Left kidney (tissue), 8 donors: ENCODE measurements at places on chromosomes 3 and 15. TPM values are rescaled to one million over a fixed set of nuclear protein-coding genes. Genes with fewer than 3 reads are reported as not detected.
A peak's percentile ranks its signal among the peaks of the same experiment; 100 is the strongest.

GRCh38 chr3:81723732-81724313, 37.6 kb downstream of the GBE1 start:
- DNase-seq: no peak

- DNase-seq: no peak
These were observed 80.2 kb downstream of the LRRK1 start for GRCh38 chr15:100999369-100999768.

DNA sequence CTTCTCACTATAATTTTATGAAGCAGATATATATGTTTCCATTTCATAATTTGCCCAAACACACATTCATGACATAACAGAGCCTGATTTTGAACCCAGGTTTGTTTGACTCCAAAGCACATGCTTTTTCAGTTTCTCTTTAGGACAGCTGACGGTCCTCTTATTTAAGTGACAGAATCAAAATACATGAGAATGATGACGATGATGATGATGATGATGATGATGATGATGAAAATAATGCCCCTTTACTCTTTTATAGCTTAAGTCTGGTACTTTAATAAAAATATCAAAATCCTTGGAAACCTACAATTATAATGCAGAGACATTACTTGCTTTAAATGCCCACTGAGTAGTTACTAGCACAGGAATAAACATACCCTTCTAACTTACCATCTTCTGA, 15.3 kb downstream of the COPB2 start:
- no peak for DNase-seq

GRCh38 chr15:43509660-43510199, 7.7 kb upstream of the MAP1A start:
- no peak for DNase-seq

DNA sequence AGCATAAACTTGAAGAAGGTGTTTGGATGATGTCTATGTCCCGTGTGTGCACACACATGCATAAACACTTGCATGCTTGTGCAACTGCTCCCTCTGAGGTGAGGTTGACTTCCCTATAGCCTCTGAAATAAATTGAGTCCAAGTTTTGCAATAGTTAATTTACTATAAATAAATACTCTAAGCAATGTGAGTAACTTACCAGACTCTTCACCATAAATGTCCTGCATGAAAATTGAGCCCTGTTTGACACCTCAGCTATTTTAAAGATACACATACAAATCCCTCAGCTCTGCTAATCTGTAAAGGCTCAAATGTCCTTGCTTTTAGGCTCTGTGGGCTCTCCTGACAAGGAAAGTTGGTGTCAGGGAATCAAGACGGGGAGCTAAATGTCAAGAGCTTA, 37.1 kb downstream of the GJD2 start:
- DNase-seq: no peak

DNA sequence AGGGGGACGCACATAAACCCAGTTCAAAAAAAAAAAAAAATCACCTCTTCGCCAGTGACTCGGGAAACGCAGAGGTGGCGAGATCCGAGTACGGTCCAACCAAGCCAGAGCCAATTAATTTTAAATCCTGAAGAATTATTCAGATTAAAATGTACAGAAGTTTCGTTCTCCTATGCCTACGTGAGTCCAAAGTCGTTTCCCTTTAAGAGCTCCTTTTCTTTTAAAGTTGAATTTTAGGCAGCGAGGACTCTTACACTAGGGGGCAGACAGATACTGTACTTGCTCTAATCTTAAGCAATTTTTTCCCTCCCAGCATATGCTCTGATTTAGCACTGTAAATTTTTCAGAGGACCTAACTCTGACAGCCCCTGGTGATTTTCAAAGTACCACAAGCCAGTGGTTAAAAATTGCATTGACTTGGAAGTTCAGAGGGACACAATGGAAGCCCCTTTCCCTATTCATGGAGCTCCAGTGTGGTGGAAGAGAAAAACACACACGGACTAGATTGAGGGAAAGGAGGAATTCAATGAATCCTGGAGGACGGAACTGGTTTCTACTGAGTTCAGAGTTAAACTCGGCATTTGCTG, 3.3 kb upstream of the NR2F2 start:
- DNase-seq: peak; percentile 94

GRCh38 chr15:42146551-42147430, 9.6 kb downstream of the PLA2G4F start:
- DNase-seq: peak; percentile 33

DNA sequence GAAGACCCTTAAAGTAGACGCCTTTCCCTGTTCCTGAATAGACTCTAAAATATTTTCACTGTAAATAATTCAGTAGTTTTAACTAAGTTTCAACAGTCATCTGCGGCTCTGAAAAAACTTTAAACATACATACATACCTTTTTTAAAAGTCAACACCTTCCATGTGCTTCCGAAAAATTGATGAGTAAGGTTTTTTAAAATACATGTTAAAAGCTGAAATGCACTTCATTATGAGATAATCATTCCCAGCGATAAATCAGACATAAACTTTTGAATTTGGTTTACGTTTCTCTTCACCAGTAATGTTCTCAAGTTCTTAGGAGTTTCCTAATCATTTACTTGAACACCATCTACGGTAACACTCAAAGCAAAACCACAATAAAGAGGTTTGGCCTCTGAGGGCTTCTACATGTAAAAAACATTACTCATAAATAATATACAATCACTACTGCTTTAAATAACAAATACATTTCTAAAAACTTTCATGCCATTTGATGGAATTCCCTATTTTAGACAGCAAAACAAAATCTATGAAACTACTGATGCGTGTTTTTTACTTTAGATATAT, 403.5 kb downstream of the SHQ1 start:
- DNase-seq: no peak

GRCh38 chr3:187958432-187959003, 195.4 kb upstream of the LPP start:
- DNase-seq: no peak

DNA sequence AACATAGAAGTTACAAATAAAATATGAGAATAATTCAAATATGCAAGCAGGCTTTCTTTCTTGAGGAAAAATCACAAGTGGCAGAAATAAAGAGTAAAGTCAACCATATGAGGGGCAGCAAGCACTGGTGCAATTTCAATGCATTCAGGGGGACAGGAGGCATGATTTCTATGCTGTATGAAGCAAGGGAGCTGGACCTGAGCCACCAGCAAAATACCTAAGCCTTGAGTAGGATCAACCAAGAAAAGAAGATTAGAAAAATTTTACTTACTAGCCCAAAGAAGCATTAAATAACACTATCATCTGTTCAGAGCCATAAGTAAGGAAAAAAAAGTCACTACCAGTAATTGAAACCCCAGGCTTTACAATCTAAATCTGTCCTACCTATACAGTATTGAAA, 6.3 kb downstream of the ADGRG7 start:
- DNase-seq: no peak

GRCh38 chr3:183266454-183266853, 13.4 kb downstream of the B3GNT5 start:
- DNase-seq: no peak

DNA sequence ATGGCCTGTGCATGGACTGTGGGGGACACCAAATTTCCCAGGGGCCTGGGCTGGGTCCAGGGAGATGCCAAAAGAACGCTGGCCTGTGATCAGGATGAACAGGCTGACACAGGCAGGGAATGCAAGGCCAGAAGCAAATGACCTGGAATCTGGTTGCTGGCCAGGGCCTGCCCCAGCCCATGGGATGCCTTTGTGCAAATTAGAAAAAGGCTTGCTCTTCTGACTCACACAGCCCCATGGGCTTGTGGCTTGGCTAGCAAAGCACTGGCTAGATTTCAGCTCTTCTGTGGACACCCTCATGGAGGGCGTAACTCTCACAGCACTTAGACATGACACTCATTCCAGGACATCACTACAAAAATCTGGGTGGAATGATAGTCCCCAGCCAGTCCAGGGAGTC, 356.0 kb downstream of the SHQ1 start:
- no peak for DNase-seq

- no peak for DNase-seq
These were observed 354.9 kb downstream of the SI start for GRCh38 chr3:164723396-164723795.

DNA sequence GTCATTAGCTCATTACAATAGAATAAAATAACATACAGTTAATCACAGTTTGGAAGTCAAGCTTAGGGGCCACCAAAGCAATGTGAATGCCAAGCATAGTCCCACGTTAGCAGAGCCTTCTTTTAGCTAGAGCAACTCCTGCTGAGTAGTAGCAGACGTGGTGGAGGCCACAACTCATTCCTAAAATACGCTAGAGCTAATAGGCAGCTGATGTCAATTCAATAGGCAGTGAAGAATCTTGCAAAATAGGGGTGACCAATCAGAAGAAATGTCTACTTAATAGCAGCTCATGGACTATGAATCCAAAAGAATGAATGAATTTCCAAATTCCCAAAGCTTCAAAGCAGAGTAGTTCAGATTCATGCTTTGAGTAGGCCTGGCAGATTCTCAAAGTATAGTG, 292.9 kb upstream of the RORA start:
- DNase-seq: no peak

- DNase-seq: no peak
These were observed 128.0 kb downstream of the ATP8B4 start for GRCh38 chr15:49990835-49991545.

DNA sequence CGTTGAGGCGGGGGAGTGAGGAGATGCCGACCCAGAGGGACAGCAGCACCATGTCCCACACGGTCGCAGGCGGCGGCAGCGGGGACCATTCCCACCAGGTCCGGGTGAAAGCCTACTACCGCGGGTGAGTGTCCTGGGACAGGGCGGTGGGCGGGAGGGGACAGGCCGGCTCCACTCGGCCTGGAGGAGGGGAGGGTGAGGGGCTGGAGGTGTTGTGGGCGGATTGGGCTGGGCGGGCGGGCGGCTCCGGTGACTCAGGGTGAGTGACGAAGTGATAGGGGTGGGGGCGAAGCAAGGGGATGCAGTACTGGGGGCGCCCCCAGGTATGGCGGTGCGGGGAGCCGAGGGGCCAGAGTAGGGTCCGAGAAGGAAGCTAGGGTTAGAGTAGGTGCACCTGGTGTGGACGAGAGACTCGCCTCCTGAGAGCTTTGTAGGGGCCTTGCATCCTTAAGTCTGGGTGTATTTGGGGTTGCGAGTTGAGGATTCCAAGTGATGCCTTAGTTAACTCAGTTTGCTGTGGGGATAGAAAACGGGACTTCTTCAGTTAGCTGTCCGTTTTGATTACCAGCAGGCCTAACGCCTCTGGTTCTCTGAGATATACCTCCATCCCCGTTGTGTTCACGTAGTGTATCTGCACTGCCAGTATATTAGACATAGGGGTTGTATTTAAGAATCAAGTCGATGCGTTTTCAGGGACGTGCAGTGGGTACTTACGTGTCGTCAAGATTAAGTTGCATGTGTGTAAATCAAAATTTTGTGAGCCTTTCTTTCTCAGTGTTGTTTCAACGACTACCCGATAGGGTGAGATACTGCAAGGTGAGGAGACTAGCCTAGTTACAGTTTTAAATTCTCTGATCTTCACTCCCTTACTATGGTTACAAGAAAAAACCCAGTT, 670 bp downstream of the PRKCI start:
- peak; percentile 39 for DNase-seq

GRCh38 chr15:61032600-61033286, 196.4 kb downstream of the RORA start:
- no peak for DNase-seq

- DNase-seq: no peak
These were observed 197.1 kb upstream of the KBTBD8 start for GRCh38 chr3:66800941-66801545.

GRCh38 chr3:50585919-50586762, 16.8 kb downstream of the HEMK1 start:
- no peak for DNase-seq

GRCh38 chr15:91970142-91970541, 116.6 kb downstream of the SLCO3A1 start:
- DNase-seq: no peak

DNA sequence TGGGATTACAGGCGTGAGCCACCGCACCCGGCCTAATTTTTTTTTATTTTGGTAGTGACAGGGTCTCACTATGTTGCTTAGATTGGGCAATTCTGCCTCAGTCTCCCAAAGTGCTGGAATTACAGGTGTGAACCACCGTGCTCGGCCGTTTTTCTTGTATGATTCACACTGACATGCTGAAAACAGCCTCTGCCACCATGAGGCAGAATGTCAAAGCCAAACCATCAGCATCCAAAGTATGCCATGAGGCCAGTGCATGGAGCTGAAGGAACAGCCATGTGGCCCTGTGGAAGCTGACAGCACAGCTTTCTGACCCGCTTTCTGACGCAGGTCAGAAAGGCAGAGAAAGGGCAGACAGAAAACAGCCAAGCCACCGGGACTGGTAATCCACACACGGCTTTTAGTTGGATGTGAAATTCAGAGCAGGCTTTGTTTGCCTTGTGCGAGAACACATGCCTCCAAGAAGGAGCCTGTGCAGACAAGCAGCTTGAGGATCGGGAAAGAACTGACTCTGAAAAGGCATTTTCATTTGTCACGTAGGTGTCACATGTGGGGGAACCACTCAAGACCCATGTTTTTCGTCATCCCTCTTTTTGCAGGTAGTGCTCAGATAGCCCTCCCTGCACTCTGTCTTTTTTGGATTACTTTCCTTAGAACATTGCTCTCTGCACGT, 25.1 kb downstream of the XYLB start:
- no peak for DNase-seq

DNA sequence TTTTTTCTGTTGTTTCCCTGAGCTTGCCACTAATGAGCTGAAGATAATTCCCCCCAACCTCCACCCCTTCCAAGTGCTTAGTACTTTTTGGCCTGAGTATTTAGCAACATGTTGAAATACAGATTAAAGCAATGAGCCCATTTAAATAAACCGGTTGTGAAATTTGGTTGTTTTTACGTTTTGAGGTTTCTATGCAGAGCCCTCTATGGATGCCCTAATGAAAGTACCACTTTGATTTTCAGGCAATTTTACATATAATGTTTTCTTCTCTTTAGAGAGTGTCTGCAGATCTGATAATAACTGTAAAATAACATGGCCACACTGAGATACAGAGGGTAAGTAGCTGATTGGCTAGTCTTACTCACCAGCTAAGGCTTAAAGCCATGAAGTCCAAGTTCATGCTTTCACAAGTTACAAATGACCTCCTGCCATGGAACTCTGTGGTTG, 139.4 kb upstream of the SLC7A14 start:
- DNase-seq: no peak

GRCh38 chr3:124966521-124967445, 32.2 kb upstream of the MUC13 start:
- no peak for DNase-seq

- no peak for DNase-seq
These were observed 158.3 kb downstream of the CNTN3 start for GRCh38 chr3:74456166-74456565.

DNA sequence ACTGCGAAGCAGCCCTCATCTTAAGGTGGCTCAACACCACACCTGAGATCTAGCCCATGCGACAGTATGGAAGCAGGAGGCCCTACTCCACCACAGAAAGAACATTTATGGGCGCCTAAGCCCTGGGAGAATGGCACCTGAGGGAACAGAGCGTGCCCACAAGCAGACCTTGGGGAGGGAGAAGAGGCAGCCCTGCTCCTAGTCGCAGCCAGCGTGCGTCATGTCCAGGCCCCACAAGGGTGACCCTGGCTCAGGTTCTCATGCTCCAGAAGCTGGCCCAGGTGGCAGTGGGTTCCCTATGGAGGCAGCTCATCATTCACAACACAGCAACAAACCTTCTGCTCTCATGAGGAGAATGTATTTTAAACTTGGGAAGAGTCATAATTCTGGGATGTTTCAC, 19.3 kb upstream of the ANPEP start:
- DNase-seq: no peak

Gene CACNA2D3
- polyA plus RNA-seq: 1.6 TPM

Gene OR5K2
- polyA plus RNA-seq: 1.2 TPM

Gene SRP14
- polyA plus RNA-seq: 461 TPM

Gene POMGNT2
- 19.0 TPM for polyA plus RNA-seq

Gene DNAJA4
- 37.6 TPM for polyA plus RNA-seq

Gene UROC1
- polyA plus RNA-seq: 0.15 TPM

Gene COL6A5
- 0.07 TPM for polyA plus RNA-seq

Gene CHL1
- polyA plus RNA-seq: 24.1 TPM

Gene MYLK
- 132 TPM for polyA plus RNA-seq

Gene DPPA2
- 1.0 TPM for polyA plus RNA-seq
